NCI-H1092 treated with DMSO at 0.1 percent for 48 hours (cell line): ENCODE measurements at places on chromosomes 2 and 18.

- no peak for DNase-seq
These were observed 641.6 kb downstream of the EPHA4 start for GRCh38 chr2:220930271-220931076.

DNA sequence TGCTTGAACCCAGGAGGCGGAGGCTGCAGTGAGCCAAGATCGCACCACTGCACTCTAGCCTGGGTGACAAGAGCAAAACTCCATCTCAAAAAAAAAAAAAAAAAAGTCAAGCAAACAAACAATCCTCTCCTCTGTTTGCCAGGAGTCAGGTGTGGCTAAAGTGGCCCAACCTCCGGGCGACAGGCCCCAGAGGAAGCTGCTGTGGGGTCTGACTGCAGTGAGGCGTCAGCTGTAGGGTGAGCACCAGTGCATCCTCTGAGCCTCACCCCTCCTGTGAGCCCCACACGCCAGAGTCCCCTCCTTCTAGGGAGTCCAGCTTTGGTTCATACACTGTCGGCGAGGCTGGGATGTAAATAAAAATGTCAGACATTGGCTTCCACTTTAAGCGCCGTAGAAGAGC, 76.5 kb upstream of the HS6ST1 start:
- DNase-seq, result no peak

- no peak for DNase-seq
These were observed 63.2 kb downstream of the LONRF2 start for GRCh38 chr2:100259106-100259505.

GRCh38 chr2:235938611-235939010, 229.6 kb downstream of the GBX2 start:
- no peak for DNase-seq

- DNase-seq, result no peak
These were observed 32.1 kb upstream of the NFU1 start for GRCh38 chr2:69469375-69469774.

DNA sequence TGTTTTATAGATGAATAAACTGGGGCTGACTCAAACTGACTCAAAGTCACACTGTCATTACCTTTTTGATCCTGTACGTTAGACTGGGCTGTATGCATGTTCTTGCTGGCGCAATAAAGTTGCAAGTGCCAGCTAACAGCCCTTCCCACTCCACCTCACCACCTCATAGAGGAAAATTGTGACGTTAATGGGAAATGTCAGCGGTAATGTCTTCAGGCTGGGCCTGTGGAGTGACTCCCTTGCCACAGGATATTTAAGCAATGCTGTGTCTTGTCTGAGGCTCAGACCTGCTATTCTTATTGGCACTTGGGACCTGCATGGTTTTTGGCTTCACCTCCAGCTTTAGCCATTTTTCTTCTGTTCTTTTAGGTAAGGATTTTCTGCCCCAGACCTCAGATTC, 25.2 kb upstream of the CASP10 start:
- DNase-seq, result no peak

GRCh38 chr2:138395565-138396306, 105.8 kb upstream of the SPOPL start:
- no peak for DNase-seq

DNA sequence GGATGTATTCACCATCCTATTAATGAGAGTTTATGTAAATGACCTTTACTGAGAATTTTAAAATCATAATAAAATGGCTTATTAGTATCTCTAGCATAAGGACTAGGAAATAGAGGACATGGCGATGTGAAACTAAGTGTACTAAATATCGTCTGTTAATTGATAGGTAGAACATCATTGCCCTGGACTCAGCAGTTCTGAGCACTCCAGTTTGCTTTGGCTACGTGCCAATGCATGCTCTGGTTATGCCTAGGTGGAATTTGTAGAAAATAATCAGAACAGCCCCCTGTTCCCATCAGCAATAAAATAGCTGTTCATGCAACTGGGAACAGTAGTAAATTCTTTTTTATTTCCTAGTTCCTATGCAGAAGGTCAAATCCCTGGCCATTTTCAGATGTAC, 247.8 kb downstream of the DOK6 start:
- DNase-seq, result peak; percentile 46

DNA sequence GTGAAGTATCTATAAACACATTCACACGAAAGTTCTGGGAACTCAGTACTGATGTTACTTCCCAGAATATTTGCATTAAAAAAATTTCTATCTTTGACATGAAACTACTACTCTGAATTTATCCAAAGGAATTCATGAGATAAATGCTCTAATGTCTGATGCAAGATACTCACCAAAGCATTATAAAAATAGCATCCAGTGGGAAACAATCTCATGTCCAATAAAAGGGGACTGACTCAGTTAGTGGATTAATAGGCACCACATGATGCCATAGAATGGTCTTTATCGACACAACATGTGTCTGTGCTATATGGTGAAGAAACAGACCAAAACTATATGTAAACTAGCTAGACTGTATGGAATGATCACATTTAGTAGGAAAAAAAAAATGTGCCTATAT, 33.9 kb downstream of the LAMA3 start:
- DNase-seq, result no peak

DNA sequence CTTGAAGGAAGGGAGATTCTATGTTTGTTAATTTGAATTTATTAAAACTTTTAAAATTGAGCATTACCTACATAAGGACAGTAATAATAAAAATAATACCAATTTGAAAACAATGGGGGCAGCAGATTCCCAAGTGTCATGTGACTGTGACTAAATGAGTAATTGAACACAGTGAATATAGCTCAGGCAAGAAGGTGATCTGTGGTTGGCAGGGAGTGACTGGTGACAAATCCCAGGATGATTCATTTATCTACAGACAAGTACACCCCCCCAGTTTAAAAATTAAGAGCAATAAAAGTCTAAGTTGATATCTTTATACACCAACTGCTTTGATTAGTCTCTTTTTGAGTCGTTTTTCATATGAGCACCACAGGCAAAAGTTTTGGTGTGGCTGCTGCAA, 299.5 kb downstream of the ARHGAP15 start:
- no peak for DNase-seq

GRCh38 chr2:98768384-98769113, 37.6 kb upstream of the MGAT4A start:
- peak; percentile 44 for DNase-seq

GRCh38 chr2:86000131-86000937, 105.4 kb downstream of the POLR1A start:
- DNase-seq, result no peak

GRCh38 chr18:42559069-42559690, 556.3 kb downstream of the RIT2 start:
- no peak for DNase-seq

DNA sequence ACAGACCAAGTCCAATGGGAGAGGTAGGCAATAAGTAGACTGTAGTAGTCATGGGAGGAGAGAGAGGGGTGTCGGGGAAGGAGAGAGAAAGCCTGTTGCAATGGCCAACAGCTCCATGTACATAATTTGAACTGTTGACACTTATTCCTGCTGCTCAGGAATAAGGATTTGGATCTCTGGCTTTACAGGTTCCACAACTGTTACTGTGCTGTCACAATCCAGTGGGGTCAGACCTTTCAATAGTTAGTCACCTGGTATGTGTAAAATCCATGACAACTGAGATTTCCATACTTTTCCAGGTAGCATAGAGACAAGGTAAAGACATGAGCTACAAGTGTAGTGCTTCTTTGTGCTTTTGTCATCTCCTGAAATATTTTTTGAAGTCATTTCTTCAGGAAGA, 47.5 kb upstream of the RIOK3 start:
- no peak for DNase-seq

DNA sequence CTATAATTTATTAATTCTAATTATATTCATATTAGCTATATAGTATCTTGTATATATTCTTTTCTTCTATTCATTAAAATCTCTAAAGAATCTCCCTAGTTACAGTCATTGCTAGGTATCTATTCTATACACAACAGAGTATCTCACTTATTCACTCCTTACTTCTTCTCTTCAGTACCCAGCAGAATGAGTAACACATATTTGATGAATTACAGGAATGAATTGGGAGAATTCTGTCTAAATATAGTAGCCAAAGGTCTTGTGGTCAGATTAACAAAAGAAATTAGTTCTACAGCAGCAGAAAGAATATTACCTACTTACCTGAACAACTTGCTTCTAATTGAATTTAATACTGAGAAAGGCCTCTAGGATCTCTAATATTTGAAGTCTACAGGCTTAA, 758.0 kb upstream of the ZEB2 start:
- no peak for DNase-seq

DNA sequence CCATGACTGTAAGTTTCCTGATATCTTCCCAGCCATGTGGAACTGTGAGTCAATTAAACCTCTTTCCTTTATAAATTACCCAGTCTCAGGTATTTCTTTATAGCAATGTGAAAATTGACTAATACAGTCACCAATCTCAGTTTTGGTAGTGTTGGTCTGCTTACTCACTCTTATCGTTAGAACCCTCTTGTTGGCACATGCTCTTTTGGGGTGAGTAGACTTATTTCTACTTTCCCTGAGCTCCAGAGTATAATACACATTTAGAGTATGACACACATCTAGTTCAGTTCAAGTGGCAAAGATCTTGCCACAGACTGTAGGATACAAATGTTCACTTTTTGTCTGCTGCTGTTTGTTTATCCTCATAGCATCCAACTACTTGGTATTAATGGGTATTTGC, 347.5 kb upstream of the CELF4 start:
- no peak for DNase-seq
